Occipital lobe (tissue), 3 donors: ENCODE measurements at places on chromosomes 1 and 21. TPM values are rescaled to one million over a fixed set of nuclear protein-coding genes. Genes with fewer than 3 reads are reported as not detected.

- peak; percentile 19 for DNase-seq
Observed at GRCh38 chr1:223142795-223143536, at the start of gene TLR5. Gene TLR5 (minus strand): TSS chr1:223143248. CDS start chr1:223113031, 30,217 bp downstream.

GRCh38 chr1:32247983-32248889, 1.2 kb downstream of the FAM167B start:
- peak; percentile 31 for DNase-seq

DNA sequence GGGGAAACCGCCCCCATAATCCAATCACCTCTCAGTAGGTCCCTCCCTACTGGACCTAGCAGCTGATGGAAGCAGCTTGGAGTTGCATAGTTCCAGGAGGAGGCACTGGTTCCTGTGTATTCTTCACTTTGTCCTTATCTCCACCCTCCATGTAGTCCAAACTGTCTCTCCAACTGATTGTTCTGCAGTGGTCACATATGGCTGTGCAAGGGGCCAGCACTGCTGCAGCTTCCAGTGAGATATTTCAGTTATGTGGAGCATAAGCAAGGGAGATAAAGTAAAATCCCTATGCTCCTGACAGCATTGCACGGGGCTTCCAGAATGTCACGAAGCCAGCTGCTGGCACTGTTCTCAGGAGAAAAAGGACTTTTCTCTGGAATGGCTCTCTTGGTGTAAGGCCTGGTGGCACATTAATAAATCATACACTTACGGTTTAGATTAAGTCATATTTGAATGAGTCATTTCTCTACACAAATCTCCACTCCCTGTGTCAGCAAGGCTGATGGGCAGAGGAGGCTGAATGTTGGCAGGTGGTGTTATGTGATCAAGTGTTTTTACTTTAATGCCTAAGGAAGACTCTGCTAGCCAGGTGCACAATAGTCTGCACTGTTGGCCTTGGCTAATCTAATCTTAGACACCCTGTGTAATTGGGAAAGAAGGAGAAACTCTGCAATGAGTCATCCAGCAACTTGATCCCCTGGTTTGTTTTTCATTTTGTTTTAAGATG, 93.4 kb downstream of the KCNK1 start:
- no peak for DNase-seq

DNA sequence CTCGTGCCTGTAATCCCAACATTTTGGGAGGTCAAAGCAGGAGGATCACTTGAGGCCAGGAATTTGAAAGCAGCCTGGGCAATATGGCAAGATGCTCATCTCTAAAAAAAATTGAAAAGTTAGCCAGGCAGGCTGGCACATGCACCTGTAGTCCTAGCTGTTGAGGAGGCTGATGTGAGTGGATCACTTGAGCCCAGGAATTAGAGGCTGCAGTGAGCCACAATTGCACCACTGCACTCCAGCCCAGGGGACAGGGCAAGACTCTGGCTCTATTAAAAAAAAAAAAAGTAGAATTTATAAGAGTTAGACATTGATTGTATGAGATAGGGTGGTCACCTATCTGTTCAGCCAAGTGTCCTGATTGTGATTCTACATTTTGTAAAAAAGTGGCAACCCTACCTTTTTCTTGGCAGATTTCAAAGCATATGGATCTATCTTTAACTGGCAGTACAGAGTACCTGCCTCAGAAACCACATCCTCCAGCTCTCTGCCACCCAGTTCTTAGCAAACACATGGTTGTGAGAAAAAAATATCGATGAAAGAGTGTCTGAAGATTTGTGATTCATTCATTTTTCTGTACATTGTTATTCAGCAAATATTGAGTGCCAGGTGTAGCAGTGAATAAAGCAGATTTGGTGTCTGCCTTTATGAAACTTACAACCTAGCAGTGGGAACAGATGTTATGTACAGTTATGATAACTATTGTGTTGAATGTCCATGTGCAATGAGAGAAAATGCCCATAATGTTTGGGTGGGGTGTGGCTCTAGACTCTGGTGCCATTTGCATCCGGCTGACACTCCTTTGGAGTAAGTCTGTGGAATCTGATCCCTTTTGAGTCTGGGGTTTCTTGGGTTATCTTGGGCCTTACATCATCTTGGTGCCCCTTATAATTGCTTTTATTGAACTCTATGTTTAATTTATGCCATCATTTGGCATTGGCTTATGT, 82.5 kb downstream of the ST3GAL3 start:
- no peak for DNase-seq

DNA sequence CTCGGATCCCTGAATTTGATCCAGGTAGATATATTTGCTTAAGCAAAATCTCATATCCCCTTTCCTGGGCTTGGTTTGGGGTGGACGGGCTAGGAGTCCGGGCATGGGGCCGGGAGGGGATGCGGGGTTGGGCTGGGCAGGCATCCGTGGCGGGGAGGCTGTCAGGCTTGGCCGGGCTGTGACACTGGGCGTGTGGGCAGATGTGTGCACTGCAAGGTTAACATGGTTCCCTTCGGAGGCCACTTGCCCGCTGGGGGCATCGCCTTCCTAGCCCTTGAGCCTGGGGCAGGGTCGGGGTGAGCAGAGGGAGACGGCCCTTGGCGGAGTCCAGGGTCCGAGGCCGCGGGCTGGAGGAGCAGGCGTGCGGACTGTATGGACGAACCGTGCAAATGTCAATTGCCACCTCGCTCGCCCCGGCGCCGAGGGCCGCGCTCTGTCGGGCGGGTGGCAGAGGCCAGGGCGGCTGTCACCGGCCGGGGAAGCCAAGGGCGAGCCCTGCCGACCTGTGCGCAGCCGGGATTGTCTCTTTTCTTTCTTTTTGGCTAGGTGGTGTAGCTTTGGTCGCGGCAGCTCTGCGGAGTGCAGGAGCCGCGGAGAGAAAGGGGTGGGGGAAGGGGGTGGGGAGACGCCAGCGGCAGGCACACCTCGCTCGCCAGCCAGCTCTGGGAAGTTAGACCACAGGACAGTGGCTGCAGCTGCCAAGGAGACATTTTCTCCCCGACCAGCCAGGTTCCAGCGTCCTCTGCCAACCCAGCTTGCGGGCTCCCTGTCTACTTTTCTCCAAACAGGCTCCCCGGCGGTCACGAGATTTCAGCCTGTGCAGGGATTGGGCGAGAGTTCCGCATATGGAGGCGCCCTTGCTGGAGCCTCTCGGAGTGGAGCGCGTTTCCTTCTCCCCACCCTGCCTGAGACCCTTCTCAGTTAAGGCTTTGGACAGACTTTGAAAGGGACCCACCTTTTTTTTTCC, 1.3 kb downstream of the RCOR3 start:
- DNase-seq = peak; percentile 82

- DNase-seq = no peak
Observed at GRCh38 chr1:83130886-83131691, 867.8 kb downstream of the TTLL7 start.

LRRC71 gene
- total RNA-seq = 0.16 TPM

RO60 gene
- 448 TPM for total RNA-seq

CDC42 gene
- 765 TPM for total RNA-seq

PRAMEF1 gene
- not detected for total RNA-seq

SLC22A15 gene
- total RNA-seq = 11.4 TPM

RIPPLY3 gene
- total RNA-seq = not detected
